ENCODE measurements at places on chromosomes 2 and 18.

DNA sequence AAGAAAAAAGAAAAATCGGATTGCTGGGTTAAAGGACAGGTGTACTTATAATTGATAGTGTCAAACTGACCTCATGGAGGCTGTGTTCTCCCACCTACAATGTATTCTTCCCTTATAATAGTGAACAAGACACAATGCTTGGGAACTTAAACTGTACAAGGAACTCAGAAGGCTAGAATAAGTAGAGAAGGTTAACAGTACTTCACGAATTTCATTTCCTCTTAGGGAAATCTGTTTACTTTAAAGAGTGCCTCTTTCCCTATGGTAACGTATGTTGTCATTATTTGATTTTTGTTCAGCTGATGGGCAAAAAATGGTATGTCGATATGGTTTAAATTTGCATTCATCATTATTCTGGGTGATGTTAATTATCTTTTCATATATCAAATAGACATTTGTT is 9.2 kb upstream of the HK2 start:
- DNase-seq = no peak

DNA sequence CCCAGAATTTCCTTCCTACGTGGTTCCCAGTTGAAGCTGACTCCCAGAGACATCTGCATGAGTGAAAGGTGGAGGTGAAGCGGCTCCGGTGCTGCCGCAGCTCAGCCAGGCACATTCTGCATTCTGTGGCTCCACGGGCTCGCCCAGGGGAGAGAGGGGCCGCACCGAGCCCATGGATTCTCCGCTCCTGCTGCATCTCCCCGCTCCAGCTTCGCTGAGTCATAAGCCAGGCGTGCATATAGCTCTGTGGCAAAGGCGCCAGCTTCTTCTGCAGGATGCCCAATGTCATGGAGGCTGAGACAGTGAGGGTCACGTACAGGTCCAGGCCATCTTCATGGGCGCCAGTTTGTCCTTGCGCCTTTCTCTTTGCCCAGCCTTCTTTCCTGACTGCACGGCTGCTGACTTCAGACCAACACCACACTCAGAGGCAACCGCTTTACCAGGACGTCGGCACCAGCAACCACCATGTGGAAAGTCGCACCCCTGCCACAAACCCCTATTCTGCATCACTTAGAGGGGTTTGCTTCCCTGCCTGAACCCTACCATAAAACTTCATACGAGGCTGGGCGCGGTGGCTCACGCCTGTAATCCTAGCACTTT is 215.7 kb downstream of the MGAT5 start:
- DNase-seq = no peak

GRCh38 chr2:79039944-79040343 is 14.4 kb downstream of the REG3G start:
- no peak for DNase-seq

DNA sequence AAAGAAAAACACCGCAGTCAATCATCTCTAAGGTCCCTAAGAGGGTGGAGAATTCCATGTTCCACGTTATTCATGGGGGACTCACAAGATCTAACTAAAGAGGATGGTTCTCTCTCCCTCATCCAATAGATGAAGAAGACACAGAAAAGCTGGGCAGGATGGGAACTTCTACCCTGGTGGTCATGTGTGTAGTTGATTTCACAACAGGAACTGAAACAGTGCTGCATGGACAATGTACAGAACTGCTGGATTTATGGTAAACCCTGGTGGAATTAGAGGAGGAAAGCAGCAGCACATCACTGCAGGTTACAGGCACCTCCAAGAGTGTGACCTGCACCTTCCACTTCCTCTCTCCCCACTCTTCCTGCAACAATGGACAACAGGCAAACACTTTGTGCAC is 31.4 kb downstream of the FECH start:
- DNase-seq = no peak

- DNase-seq = peak; percentile 73
Observed at GRCh38 chr2:176464886-176465564, 195.8 kb downstream of the MTX2 start.

GRCh38 chr2:138087751-138088593 is 123.7 kb downstream of the HNMT start:
- peak; percentile 80 for DNase-seq

DNA sequence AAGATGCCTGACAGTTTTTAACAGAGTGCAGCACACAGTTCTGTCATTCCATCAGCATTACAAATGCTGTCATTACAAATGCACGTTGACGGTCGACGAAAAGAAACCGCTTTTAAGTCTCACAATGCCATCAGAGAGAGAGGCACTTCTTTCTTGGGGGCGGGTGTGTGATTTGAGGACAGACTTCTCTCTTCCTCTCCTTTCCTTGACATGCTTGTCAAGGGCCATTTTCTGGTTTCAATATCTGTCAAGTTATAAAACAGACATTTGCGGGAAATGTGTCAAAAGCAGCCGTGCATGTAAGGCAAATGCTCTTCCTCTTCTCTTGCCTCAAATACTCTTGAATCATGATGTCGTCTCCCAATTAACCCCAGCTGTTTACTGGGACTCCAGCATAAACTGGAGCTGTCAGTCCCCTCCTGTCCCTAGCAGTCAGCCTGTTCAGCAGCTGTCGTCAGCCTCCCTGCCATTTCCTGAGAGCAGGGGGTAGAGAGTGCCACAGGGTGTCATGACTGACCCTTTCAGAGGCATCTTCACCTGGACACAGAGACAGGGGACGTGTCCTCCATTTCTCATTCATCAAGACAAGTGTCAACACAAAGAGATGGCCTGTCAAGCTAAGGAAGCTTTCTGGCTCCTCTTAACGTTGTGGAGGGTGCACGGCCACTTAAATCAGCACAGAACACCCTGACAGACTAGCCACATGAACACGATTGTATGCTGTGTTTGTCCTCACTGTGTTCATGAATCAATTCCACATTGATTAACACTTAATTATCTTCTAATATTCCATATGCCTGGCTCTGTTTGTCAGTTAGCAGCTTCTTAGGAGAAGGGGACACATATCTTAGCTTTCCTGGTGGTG is 305.4 kb upstream of the RAB6C start:
- no peak for DNase-seq

GRCh38 chr2:44753552-44754285 is 187.8 kb upstream of the SIX3 start:
- DNase-seq = peak; percentile 73

- no peak for DNase-seq
Observed at GRCh38 chr2:218023636-218024035, 20.8 kb upstream of the TNS1 start.

DNA sequence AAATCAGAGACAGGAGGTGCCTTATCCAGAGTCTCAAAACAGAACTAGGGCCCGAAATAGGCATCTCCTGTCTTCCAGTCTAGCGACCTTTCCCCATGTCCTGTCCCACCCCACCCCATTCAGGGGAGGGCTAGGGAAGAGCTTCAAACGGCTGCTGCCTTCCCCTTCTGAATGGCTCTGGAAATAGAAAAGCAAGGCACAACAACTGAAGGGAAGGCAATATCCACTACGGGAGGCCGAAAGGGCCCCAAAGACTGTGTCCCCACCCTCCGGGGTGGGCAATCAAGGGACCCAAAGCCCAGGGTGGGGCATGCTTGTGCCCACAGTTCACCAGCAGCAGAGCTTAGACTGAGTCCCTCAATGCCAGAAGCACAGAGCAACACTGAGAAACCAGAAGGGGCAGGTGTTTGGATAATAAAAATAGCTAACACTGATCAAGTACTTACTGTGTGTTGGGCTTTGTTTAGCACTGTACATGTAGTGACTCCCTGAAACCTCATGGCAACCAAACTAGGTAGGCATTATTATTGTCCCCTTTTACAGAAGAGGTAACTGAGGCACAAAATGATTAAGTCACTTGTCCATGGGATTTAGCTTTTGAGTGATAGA is 38.5 kb downstream of the CYRIA start:
- no peak for DNase-seq

DNA sequence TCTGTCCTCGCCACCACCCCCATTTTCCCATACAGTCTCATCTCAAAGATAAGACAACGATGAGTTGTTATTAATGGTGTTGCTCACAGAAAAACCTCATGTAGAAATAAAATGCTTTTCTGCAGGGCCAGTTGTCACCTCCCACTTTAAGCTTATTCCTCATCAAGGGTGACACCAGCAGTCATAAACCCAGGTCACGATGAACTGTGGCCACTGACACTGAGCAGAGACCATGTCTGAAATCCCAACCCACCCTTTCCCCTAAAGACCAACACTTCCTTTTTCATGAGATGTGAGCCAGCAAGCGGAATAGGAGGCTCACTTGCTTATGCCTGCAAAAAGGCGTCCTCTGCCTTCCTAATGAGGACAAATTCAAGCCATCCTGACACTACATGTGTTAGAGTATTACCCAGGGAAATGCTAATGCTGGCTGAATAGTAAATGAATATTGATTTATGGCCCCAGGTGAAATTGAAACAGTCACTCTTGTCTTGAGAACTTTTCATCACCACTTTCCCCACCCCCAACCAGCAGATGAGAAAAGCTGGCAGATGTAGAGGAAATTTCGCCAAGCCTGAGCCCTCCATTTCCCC is 228.4 kb downstream of the MGAT5 start:
- no peak for DNase-seq
